ENCODE measurements at places on chromosomes 6 and 20. TPM values are rescaled to one million over a fixed set of nuclear protein-coding genes. Genes with fewer than 3 reads are reported as not detected.

GLP1R gene
- total RNA-seq, result not detected

MYT1 gene
- total RNA-seq, result not detected

JPH2 gene
- 9.8 TPM for total RNA-seq

GRCh38 chr6:169371344-169372127 is 117.9 kb upstream of the THBS2 start:
- H3K27me3 ChIP-seq, result no peaks in the 10 kb centered on the region
- H3K4me1 ChIP-seq, result peaks cover 6% of the 10 kb centered on the region
- H3K27ac ChIP-seq, result no peak overlapping the region
- no peak overlapping the region for H3K4me3 ChIP-seq

- no peaks in the 10 kb centered on the region for H3K36me3 ChIP-seq
- peaks cover 3% of the 10 kb centered on the region for H3K27me3 ChIP-seq
- H3K4me3 ChIP-seq, result no peak overlapping the region
- DNase-seq, result no peak
- H3K27ac ChIP-seq, result no peak overlapping the region
- H3K4me1 ChIP-seq, result peaks cover 7% of the 10 kb centered on the region
Observed at GRCh38 chr20:23782366-23782983, 31.7 kb upstream of the CST1 start.

- no peaks in the 10 kb centered on the region for H3K36me3 ChIP-seq
- DNase-seq, result no peak
- H3K4me1 ChIP-seq, result no peaks in the 10 kb centered on the region
- no peak overlapping the region for H3K4me3 ChIP-seq
- no peaks in the 10 kb centered on the region for H3K27me3 ChIP-seq
Observed at GRCh38 chr6:160391419-160392116, 43.4 kb downstream of the SLC22A3 start.

DNA sequence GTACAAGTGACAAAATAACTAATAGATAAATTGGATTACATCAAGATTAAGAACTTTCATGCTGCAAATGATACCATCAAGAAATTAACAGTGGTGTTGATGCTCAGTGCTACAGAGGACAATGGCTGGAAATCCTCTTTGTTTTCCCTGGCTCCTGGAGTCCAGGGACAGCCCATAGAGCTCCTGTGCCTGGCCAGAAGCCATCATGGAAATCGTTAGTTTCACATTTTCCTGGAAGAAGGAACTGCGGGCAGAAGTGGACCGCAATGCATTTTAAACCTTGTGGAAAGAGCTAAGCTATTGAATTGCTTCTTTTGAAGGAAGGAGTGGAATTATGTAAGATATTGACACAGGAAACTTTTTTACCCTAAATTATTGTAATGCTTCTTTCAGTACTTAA is 276.0 kb downstream of the GJA1 start:
- peaks cover 6% of the 10 kb centered on the region for H3K36me3 ChIP-seq
- no peaks in the 10 kb centered on the region for H3K4me1 ChIP-seq
- no peak for DNase-seq
- H3K27me3 ChIP-seq, result no peaks in the 10 kb centered on the region
- H3K27ac ChIP-seq, result no peak overlapping the region

DNA sequence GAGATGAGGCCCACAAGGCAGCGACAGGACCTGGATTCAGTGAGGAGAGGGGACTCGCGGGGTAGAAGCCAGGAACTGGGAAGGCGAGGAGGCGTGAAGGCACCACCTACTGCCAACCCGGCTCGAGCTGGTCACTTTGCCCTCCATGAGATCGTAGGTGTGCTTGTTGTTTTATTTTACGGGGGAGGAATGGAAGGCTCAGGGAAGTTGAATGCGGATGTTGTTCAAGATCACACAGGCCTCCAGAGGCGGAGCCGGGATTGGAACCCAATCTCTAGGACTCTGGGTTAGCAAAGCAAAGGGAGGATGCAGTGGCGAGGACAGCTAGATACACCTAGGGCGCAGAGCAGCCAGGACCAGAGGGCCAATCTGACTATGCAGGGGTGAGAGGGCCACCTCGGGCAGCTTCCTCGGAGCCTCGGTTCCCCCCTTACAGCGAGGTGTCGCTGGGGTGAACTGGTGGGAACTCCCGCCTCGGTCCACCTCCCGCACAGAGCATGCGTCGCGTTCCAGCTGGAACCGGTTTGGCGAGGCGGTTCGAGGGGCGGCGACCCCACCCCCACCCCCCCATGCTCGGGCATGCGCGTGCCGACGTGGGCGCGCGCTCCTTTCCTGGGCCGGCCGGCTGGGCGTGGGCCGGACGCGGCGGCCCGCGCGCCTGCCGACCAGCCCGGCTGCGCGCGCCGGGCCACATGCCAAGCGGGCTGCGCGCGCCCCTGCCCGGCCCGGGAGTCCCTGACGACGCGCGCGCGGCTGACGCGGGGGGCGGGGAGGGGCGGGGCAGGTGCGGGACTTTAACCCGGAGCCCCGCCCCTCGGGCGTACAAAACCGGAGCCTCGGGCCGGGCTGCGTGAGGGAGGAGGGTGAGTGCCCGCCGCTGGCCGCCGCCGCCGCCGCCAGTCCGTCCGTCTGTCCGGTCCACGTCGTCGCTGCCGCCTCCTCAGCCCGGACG is 80.4 kb upstream of the MYL9 start:
- H3K27me3 ChIP-seq, result no peaks in the 10 kb centered on the region
- peak overlapping the region; percentile 90 for H3K27ac ChIP-seq

All from HFFc6 (cell line).